ENCODE measurements at places on chromosomes 7 and 10.

DNA sequence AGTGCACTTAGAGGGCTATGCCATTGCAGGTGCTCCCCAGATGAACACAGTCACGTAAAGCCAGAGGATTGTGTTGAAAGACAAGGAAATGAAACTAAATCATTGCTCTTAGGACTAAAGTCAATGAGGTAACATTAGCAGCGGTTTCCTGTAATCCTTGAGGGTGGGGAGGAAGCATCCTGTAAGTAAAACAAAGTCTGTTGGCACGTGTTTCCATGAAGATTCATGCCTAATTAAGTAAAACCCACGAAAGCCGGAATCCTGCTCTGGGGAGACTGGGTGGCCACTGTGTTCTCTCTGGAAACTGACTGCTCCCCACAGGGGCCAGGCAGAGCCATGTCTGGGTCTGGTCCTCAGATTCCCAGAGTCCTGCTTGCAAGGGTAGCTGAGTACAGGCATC, 18.3 kb downstream of the STEAP1B start:
- DNase-seq = no peak

- DNase-seq = no peak
Measured at GRCh38 chr7:131294553-131294952, 33.1 kb upstream of the MKLN1 start.

- DNase-seq = no peak
Measured at GRCh38 chr7:88268051-88268450, 38.6 kb downstream of the STEAP4 start.

DNA sequence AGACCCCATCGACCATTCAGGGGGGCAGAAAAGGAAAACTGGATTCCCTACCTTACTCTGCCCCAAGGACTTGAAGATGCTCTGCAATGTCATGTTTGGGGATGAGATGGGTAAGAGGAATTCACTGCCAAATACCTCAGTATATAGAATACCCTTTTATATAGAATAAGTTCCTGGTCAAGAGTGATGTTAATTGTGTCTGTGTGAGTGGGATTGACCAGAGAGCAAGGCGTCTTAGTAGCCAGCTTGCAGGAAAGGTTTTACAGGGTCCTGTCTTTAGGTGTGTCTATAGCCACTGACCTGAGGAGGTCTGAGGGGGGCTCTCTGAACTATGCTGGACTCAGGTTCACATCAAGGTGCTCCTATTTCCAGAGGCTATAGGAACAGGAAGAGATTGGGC, 1.4 kb downstream of the IFIT3 start:
- no peak for DNase-seq

- DNase-seq = no peak
Measured at GRCh38 chr10:91559750-91560149, 73.1 kb downstream of the PPP1R3C start.

GRCh38 chr10:78895469-78895868, 173.3 kb upstream of the ZMIZ1 start:
- no peak for DNase-seq
